CD4-positive, CD25-positive, alpha-beta regulatory T cell (primary cell): ENCODE measurements at places on chromosomes 7 and 10. TPM values are rescaled to one million over a fixed set of nuclear protein-coding genes. Genes with fewer than 3 reads are reported as not detected.

The CHRM2 gene
- polyA plus RNA-seq: not detected

GRCh38 chr7:964401-965231 is 10.1 kb upstream of the ADAP1 start:
- no peak overlapping the region for H3K4me3 ChIP-seq
- no peak overlapping the region for H3K27ac ChIP-seq
- peaks cover 20% of the 10 kb centered on the region for H3K4me1 ChIP-seq
- no peak for DNase-seq
- H3K27me3 ChIP-seq: no peaks in the 10 kb centered on the region

- no peak overlapping the region for H3K27ac ChIP-seq
- no peaks in the 10 kb centered on the region for H3K27me3 ChIP-seq
- no peaks in the 10 kb centered on the region for H3K4me1 ChIP-seq
- H3K36me3 ChIP-seq: no peaks in the 10 kb centered on the region
- DNase-seq: no peak
- H3K4me3 ChIP-seq: no peak overlapping the region
These were observed 78.4 kb downstream of the SEC23IP start for GRCh38 chr10:119970963-119971362.

- H3K36me3 ChIP-seq: no peaks in the 10 kb centered on the region
- H3K4me1 ChIP-seq: no peaks in the 10 kb centered on the region
These were observed 230.1 kb upstream of the SEMA3E start for GRCh38 chr7:83879063-83879462.

DNA sequence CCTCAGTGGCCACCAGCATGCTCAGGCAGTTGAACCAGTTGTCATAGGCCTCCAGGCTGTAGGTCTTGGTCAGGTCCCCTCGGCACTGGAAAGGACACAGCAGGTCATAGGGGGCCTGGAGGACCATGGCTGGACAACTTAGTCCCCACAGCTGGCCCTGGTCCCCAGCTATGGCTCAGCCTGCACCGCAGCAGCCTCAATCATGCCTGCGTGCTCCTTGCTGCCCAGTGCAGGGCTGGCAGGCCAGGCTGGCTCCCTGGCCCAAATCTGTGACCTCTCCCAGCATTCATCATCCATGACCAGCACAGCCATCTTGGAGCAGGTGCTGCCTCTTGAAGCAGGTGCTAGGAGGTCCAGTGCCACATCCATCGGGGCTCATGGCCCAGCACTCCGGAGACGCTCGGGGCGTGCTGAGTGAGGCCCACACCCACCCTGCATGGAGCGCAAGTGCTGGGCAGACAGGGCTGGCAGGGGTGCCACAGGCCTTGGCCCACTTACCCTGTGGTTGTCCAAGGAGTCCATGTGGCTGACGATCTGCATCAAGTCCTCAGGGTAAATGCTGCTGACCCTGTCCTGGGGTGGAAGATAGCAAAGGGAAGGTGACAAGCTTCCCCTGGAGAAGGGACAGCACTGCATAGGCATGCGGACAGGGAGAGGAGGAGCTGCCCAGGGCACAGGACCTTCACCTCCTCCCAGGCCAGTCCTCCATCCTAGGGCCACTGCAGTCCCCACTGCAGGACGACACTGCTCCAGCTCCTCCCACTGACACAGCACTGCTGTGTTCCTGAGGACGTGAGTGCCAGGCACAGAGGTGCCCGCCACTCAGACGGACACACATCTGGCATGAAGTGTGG is 61.7 kb downstream of the CSGALNACT2 start:
- no peaks in the 10 kb centered on the region for H3K36me3 ChIP-seq
- no peak overlapping the region for H3K4me3 ChIP-seq
- no peak overlapping the region for H3K27ac ChIP-seq
- DNase-seq: no peak

DNA sequence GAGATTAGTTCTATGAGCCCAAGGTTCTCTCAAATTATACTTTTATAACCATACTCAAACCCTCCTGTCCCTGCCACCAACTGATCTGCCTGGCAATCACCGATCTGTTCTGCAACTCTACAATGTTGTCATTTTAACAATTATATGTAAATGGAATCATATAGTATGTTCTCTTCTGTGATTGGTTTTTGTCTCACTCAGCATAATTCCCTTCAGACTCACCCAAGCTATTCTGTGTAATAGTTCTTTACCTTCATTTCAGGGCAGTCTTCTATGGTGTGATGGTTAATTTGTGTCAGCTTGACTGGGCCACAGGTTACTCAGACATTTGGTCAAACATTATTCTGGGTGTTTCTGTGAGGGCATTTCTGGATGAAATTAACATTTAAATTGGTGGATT is 181.9 kb upstream of the CXCL12 start:
- H3K36me3 ChIP-seq: no peaks in the 10 kb centered on the region
- no peak overlapping the region for H3K27ac ChIP-seq
- DNase-seq: no peak

DNA sequence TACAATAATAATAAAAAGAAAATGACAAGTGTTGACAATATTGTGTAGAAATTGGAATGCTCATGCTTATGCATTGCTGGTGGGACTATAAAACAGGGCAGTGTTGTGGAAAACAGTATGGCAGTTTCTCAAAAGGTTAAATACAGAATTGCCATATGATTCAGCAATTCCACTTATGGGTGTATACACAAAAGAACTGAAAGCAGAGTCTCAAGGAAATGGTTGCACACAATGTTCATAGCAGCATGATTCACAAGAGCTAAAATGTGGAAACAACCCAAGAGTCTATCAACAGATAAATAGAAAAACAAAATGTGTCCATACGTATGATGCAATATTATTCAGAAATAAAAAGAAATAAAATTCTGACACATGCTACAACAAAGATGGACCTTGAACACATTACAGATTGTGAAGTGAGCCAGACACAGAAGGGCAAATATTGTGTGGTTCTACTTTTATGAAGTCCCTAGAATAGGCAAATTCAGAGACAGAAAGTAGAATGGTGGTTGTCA is 64.8 kb upstream of the GRM8 start:
- H3K36me3 ChIP-seq: no peaks in the 10 kb centered on the region
- H3K4me3 ChIP-seq: no peak overlapping the region
- no peak for DNase-seq
- H3K27ac ChIP-seq: no peak overlapping the region
- peaks cover 11% of the 10 kb centered on the region for H3K4me1 ChIP-seq

DNA sequence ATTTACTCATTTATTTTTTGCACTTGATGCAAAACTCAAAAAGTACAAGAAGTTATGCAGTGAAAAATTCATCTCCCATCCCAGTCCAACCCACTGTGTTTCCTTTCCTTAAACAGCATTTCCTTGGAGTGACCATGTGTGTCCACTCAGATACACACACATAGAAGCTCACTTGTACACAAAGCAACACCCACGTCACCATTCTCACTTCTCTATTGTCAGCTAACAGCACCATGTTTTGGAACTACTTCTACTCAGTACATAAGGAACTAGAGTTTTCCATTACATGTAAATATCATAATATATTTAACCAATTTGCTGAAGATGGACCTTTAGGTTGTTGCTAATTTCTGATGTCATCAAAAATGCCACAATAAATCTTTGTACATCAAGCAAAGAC is 167.6 kb downstream of the GRID1 start:
- H3K4me3 ChIP-seq: no peak overlapping the region
- H3K27ac ChIP-seq: no peak overlapping the region
- no peak for DNase-seq
- H3K27me3 ChIP-seq: no peaks in the 10 kb centered on the region
- H3K36me3 ChIP-seq: no peaks in the 10 kb centered on the region

- no peaks in the 10 kb centered on the region for H3K27me3 ChIP-seq
- H3K27ac ChIP-seq: no peak overlapping the region
- DNase-seq: no peak
- H3K4me3 ChIP-seq: no peak overlapping the region
- peaks cover 5% of the 10 kb centered on the region for H3K4me1 ChIP-seq
These were observed 83.3 kb downstream of the PHTF2 start for GRCh38 chr7:77881871-77882270.

DNA sequence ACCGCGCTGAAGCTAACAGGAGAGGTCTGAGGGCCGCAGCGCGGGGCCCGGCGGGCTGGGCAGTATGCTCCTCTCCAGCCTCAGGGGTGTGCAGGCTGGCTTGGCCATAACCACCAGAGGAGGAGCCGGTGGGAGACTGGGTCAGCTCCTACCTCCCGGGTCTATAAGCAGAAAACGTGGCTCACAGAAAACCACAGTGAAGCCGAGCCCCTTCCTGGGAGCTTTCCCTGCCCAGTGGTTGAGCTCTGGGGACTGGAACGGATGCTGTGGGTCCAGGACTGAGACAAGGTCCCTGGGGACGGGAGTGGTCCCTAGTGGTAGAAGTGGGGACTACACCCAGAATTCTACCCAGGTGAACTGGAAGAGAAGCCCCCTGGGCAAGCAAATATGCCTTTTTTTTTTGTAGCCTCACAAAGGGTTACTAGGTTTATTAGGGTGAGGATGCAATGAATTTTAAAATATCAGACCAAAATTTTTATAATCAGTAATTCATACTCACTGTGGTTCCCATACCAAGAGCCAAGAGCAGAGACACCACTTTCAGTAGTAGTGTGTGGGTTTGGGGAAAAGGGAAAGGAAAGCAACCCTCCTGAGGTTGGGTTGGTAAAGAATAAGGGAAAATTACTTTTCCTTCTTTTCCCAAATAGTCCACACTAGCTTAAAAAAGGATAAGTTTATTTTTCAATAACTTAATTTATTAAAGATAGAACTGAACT is 67.9 kb upstream of the PRKCQ start:
- no peak overlapping the region for H3K4me3 ChIP-seq
- H3K27ac ChIP-seq: no peak overlapping the region
- peaks cover 13% of the 10 kb centered on the region for H3K4me1 ChIP-seq
- peak; percentile 76 for DNase-seq

DNA sequence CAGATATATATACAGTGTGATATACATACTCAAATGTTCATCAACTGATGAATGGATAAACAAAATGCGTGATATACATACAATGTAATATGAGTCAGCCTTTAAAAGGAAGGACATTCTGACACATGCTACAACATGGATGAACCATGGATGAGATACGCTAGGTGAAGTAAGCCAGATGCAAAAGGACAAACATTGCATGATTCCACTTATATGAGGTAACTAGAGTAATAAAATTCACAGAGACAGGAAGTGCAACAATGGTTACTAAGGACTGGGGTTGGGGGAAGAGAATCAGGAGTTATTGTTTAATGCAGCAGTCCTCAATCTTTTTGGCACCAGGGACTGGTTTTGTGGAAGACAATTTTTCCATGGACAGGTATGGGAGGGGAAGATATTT is 47.3 kb upstream of the PIK3AP1 start:
- no peak overlapping the region for H3K4me3 ChIP-seq
- H3K4me1 ChIP-seq: no peaks in the 10 kb centered on the region
- no peak for DNase-seq
- H3K27ac ChIP-seq: no peak overlapping the region

The OPALIN gene
- not detected for polyA plus RNA-seq

DNA sequence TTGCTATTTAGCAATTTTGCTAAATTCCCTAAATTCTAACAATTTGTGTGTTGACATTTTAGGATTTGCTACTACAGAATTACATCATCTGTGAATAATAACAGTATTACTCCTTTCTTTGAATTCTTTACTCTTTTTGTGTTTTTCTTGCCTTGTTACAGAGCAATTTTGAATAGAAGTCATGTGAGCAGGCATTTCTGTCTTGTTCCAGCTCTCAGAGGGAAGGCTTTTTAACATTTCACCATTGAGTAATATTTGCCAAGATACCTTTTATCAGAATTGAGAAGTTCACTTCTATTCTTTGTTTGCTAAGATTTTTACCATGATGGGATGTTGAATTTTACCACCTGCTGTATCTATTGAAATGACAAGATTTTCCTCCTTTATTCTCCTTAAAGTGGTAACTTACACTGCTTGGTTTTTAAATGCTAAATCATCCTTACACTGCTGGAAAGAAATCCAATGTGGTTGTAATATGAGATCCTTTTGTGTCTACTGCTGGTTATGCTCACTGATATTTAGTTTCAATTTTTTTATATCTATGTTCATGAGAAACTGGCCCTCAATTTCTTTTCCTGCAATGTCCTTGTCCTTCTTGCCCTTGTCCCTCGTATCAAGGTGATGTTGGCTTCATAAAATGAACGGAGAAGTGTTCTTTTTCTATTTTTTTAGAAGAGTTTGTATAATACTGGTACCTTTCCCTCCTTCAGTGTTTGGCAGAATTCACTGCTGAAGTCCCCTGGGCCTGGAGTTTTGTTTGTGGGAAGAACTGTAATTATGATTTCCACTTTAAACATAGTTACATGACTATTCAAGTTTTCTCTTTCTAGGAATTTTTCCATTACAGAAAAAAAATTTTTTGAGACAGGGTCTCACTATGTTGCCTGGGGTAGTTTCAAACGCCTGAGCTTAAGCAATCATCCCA is 50.3 kb upstream of the ATP6V0A4 start:
- DNase-seq: no peak
- no peaks in the 10 kb centered on the region for H3K36me3 ChIP-seq
- H3K27me3 ChIP-seq: peaks cover 7% of the 10 kb centered on the region
- H3K27ac ChIP-seq: no peak overlapping the region
- H3K4me3 ChIP-seq: no peak overlapping the region
- H3K4me1 ChIP-seq: no peaks in the 10 kb centered on the region

The OR2A12 gene
- polyA plus RNA-seq: 0.06 TPM

DNA sequence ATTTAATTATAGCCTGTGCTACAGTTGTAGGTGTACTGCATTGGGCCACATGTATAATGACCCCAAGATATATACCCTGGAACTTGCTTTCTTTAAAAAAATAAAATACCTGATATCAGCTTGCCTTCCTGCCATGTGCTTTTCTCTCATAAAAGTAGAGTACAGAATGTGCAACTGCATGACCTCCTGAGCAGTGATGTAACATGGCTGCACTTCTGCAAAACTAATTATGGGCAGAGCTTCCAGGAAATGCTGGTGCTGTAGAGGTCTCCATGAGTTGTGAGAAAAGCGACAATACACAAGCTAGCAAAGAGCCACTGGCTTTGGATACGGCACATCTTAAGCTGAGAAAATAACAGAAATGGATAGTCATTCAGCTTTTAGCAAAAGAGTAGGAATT is 6.5 kb upstream of the ERLIN1 start:
- H3K4me1 ChIP-seq: peaks cover 7% of the 10 kb centered on the region
- no peaks in the 10 kb centered on the region for H3K27me3 ChIP-seq
- H3K4me3 ChIP-seq: no peak overlapping the region
- H3K36me3 ChIP-seq: peaks cover 60% of the 10 kb centered on the region
- no peak for DNase-seq

DNA sequence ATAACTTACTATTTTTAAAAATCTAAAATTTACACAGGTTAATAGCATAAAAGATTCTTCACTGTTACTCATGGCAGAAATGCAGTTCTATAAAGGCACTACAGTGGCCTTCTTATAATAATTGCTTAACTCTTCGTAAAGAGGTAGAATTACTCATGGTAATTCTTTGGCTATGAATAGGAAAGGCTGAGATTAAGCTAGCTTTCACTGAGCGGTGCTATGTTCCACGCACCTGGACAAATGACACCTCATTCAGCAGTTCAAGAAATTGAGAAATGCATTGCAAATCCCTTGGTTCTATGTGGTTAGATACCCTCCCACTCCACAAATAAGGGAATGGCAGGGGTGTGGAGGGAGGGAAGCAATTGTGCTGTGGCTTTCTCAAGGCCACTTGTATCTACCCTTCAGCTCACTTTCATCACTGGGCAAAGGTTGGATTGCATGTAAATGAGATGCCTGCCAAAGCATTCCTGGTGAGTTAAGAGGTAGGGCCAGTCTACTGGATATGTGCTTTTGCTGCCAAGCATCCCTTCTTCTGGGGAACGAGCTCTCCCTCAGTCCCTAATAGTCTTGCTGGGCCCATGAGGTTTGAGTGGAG is 210.9 kb downstream of the TEX36 start:
- H3K27ac ChIP-seq: no peak overlapping the region
- DNase-seq: no peak
- H3K4me1 ChIP-seq: no peaks in the 10 kb centered on the region
- no peaks in the 10 kb centered on the region for H3K27me3 ChIP-seq
- H3K4me3 ChIP-seq: no peak overlapping the region
- no peaks in the 10 kb centered on the region for H3K36me3 ChIP-seq
